ENCODE measurements at places on chromosomes 13 and 19.

- no peak for DNase-seq
Observed at GRCh38 chr13:20378721-20379120, 146.6 kb upstream of the GJB6 start.

DNA sequence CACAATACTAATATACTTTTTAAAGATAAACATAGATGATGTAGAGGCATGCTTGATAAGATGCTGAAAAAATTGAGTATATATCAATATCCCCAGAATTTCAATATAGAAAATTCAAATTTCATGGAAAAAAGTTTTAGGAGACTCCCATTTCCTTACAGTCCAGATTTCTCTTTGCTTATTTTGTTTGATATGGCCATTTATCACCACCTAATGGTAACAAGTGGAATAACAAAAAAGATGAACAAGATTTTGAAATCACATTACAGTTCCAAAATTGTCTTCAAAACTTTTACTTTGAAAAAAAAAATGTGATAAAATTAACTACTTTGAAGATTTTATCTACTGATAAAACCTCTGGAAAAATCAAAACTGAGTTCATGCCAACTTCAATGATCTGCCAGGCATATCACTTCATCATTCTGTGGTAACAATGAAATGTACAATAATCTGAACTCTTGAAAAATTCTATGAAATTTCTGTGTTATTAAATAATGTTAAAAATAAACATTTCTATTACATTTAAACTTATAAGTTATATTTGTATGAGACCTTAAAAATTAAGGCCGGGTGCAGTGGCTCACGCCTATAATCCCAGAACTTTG, 17.5 kb downstream of the MIPEP start:
- DNase-seq, result no peak

- DNase-seq, result no peak
Observed at GRCh38 chr13:63403733-63404132, 1988.1 kb upstream of the PCDH20 start.

DNA sequence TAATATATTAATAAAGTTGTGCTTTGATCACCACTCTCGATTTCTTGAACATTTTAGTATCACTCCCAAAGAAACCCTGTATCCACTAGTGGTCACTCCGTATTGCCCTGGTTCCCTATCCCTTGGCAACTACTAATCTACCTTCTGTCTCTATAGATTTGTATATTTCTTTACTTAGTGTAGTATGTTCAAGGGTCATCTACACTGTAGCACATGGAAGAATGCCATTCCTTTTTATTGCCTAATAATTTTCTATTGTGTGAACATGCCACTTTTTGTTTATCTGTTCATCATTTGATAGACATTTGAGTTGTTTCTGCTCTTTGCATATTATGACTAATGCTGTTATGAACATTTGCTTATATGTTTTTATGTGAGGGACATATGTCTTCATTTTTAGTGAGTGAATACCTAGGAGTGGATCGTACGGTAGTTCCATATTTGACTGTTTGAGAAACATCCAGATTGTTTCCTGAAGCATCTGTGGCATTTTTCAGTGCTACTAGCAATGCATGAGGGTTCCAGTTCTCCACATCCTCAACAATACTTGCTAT, 254.0 kb downstream of the GPC6 start:
- DNase-seq, result no peak

GRCh38 chr13:104937881-104938280, 1597.6 kb downstream of the EFNB2 start:
- no peak for DNase-seq

- no peak for DNase-seq
Observed at GRCh38 chr19:49106648-49107135, 7.5 kb upstream of the LIN7B start.

DNA sequence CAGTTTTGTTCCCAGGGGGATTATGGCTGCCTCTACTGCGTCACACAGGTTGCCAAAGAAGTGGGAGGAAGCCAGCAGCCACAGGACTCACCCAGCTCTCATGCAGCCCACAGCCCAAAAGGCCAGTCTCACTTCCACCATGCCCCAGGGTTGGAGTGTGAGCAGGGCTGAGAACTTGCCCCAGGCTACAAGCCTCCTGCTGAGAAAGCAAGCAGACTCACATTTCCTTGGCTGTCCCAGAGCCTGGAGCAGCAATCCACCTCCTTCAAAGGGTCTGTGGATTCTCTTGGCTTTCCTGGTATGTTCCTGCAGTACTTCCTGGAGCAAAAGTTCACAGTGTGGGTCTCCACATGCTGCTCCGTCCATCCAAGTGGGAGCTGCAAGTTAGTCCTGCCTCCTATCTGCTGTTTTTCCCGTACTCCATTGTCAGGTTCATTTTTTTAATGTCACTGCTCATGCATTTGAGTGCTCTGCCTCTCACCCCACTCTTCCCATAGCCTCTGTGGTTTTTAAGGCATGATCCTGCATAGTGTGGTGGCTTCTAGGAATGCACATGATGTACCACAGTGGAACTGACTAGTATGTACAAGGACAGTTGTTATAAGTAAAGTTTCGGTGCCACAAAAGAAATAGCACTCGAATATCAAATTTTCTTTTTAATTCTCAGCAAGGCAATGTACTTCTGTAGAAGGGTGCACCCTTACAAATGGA, 56.2 kb upstream of the ARHGEF7 start:
- DNase-seq, result no peak

- DNase-seq, result no peak
Observed at GRCh38 chr19:49907745-49908446, 11.2 kb upstream of the IL4I1 start.

- no peak for DNase-seq
Observed at GRCh38 chr19:48852292-48852691, 16.0 kb upstream of the HSD17B14 start.

GRCh38 chr13:43865892-43866291, 13.6 kb downstream of the CCDC122 start:
- no peak for DNase-seq

DNA sequence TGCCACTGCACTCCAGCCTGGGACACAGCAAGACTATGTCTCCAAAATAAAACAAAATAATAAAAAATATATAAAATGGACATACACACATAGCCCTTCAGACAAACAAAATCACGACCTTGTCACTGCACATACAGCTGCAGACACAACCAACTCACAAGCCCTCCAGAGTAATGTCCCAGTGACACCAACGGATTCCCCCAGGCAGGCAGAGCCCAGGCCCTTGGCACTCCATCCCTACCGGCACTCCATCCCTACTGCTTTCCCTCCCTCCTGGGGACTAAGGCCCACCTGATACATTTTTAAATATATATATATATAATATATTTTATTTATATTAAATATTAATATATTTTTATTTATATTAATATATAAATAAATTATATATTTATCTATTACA, 18.5 kb downstream of the ZNF101 start:
- DNase-seq, result no peak

DNA sequence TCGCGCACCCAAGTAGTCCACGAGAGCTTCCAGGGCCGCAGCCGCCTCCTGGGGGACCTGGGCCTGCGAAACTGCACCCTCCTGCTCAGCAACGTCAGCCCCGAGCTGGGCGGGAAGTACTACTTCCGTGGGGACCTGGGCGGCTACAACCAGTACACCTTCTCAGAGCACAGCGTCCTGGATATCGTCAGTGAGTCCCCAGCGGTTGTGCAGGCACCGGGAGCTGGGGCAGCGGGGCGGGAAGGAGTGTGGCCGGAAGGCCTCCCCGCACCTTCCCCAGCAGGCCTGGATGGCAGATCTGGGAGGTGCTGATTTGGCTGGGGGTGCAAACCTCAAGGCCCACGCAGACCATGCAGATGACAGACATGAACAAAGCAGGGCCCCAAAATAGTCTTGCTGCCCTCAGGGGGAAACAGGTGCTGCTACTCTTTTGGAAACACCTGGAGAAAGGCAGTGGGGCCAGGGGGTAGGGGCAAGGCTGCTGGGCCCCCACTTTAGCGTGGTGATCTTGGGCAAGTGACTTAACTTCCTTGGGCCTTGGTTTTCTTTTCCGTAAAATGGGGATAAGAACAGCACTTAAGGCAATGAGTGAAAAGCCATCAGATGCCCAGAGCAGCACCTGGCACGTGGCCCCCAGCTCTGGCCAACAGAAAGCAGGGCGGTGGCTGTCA, 4.0 kb downstream of the MAG start:
- DNase-seq, result no peak

GRCh38 chr13:32947411-32948276, 68.6 kb upstream of the KL start:
- no peak for DNase-seq

GRCh38 chr19:10852098-10852800, 4.0 kb downstream of the C19orf38 start:
- no peak for DNase-seq

DNA sequence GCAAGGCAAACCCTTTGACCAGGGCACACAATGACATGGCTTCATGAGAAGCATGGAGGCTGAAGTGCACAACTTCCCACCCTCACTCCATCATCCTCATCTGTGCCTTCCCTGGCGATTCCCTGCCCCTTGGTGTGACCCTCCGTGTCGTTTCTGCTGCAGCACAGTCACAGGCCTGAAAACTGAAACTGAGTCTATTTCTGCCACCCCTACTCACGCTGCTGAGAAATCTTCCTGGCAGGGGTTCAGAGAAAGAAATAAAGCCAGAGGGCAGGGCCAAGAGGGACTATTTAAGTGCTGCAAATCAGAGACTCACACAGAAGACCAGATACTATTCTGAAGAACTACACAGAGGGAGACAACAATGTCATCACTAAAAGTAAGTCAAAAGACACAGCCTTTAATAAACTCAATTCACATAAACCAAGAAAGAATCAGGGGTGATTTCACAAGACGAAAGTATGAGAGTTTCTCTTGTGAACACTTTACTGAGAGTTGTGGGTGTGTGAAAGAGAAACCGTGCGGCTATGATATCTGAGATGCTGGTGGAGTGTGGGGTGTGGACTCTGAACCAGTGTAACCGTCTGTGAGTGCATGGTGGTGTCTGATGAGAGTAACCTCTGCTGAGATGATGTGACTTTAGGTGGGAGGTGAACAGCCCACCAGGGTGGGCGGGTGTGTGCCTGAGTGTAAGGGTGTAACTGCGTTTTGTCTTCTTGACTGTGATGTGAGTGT, 23.5 kb downstream of the LGALS16 start:
- no peak for DNase-seq

DNA sequence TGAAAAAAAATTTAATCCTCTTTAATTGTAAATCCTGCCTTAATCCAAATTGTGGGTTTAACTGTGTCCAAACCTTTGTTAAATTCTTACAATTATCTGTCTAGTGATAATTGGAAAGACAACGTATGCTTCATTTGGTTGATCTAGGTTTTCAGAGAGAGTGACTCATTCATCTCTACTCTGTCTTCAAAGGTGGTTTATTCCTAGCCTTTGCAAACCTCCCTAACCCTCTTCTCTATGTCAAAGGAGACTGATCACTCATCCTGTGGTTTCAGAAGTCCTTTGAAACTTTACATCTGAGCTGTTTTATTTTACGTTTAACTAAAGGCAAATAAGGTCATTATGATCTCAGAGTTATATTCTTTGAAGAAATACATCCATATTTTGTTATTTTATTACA, 8.8 kb upstream of the OXGR1 start:
- no peak for DNase-seq

DNA sequence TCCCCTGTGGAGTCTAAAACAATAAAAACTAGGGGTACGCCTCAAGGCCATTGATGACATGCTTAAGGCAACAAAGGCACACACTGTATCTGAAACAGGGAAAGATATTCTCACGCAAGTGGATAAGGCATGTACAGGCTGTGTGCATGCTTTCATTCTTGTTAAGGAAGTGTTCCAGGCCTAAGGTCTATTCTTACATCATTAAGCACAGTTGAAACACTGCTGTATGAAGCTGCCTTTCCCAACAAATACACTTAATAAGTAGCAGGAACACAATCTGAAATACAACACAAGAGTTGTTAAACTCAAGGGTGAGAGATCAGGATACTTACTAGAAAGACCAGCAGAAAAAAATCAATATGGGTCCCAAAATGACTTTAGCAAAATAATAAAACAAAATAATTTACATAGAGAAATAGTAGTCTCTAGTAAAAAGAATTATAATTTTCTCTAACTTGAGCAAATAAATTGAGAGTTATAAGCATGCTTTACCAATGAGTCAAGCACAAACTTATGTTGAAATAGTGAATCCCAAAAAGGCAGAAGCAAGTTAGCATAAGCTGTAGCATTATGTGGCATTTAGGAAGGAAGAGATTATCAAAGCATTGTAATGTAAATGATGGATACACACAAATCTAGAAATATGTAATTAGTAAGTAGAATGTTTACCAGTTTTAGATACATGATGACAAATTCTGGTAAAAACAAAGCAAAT, 796.9 kb downstream of the SLITRK1 start:
- DNase-seq, result no peak

- no peak for DNase-seq
Observed at GRCh38 chr13:23707674-23708073, 137.5 kb downstream of the TNFRSF19 start.

DNA sequence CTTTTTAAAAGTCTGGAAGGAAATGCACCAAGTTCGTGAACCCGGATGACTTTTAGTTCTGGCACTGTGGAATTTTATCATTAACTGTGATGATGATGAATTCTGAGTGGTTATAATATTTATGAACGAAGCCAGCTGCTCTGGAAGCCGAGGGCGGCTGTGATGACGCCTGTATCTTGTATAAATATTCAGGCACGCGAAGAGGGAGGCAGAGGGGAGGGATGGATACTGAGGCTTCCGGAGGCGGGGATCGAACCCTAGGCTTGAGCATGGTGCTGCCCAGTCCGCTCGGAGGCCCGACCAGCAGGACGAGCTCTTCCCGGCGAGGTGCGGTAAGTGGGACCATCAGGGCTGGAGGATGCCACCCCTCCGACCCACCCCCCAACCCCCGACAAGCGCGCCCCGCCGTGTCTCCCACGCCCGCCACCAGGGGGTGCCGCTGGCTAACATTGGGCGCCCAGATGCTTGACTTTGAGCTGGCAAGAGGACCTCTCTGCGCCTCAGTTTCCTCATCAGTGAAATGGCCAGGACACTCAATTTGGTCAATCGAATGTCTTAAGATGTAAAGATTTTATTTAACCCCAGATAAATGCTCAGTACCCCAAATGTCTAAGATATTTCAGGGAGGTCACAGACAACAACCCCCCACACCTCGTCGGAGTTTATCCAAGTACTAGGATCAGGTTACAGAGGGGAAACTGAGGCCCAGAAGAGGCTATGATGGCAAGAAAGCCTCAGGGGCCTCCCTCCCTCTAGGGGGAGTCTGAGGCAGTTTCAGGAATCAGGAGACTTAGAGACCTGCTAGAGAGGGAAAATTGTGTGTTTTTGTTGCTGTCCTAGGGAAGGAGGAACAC, 4.5 kb upstream of the RAB3A start:
- no peak for DNase-seq

DNA sequence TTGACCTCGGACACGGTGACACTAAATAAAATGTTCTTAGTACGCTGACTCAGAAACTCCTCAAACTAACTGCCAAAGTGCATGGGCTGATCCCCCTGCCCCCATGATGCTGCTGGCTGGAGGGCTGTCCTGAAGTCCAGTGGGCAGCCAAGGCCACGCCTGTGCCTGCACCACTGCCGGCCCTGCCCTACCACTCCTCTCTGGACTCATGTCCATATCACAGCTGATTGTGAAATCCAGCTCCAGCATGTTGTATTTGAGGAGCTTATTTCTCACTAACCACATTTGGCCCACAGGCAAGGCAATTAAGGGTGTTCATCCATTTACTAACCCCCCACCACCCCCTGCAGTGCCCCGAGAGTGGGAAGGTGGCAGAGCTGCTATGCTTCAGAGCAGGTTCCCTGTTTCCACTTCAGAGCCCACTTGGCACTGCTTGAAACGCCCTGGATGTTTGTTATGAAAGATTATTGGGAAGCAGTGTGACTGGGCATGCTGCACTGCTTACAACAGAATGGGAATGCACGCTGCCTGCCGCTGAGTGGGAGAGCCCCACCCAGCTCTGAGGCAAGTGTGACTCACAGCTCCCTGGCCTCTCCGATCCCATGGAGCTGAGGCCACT, 114.0 kb downstream of the UQCRFS1 start:
- peak; percentile 24 for DNase-seq

Data from breast epithelium (tissue), 4 donors.